ENCODE measurements at places on chromosomes 16 and 17.

- no peak for DNase-seq
These were observed 80.0 kb downstream of the USP32 start for GRCh38 chr17:60311936-60312335.

- DNase-seq, result no peak
These were observed 228.3 kb upstream of the WSCD1 start for GRCh38 chr17:5841862-5842261.

- DNase-seq, result no peak
These were observed 404.8 kb upstream of the HSBP1 start for GRCh38 chr16:83402967-83403366.

GRCh38 chr17:31211352-31212012 lies 85.6 kb downstream of the OMG start:
- no peak for DNase-seq

DNA sequence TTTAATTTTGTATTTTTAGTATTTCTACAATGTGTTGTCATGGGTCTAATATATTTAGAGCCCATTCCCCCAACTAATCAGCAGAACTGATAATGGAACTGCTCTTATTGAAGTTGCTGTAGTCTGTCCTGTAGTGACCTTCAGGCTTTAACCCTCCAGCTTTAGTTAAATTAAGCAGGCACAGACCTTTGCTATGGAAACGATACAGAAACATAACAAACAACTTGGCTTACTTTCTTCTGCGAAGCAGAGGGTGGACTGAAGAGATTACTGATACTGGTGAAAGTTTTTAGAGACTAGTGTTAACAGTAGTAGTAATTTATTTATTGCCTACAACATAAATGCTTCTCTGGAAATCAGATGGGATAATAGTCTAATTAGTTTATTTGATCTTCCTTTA lies 61.4 kb downstream of the NFATC3 start:
- DNase-seq, result no peak

GRCh38 chr17:45409659-45410076 lies 23.0 kb downstream of the ARHGAP27 start:
- DNase-seq, result no peak

- DNase-seq, result peak; percentile 24
These were observed 58.6 kb downstream of the EMP2 start for GRCh38 chr16:10521681-10522274.

GRCh38 chr17:75640556-75641119 lies 7.4 kb downstream of the SMIM5 start:
- DNase-seq, result no peak
